ENCODE measurements at places on chromosomes 12 and 14.

- DNase-seq, result no peak
Measured at GRCh38 chr12:14937689-14938088, 648 bp downstream of the ERP27 start.

DNA sequence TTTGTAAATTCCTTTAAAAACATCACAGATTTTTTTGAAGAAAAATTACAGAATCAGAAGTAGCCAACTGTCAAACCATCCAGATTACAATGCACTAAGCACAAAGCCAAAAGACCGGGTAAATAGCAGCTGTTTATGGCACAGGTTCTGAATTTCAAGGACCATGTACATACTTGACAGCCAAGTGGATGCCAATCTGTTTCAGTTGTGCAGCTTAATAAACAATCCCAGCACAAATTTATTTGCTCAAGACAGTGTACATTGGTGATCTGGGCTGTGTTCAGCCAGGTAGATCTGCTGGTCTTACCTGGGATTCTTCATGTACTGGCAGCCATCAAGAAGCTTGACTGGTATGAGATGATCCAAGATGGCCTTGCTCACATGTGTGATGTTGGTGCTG, 229.8 kb upstream of the FLRT2 start:
- no peak for DNase-seq

- no peak for DNase-seq
Measured at GRCh38 chr14:32417956-32418552, 89.0 kb downstream of the AKAP6 start.

DNA sequence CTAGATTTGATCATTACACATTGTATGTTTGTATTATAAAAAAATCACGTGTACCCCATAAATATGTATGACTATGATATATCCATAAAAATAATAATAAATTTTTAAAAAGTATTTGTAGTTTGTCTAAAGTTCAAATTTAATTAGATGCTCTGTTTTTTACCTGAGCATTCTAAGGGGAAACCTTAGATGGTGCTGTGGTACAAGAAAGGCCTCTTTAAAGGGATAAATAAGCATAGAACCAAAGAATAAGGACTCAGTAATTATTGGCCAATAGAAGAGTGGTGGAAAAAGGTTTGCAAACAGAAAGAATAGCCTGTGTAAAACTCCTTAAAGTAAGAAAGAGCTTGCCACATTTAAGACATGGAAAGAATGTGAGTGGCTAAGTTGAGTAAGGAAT, 580.1 kb upstream of the SEL1L start:
- no peak for DNase-seq

DNA sequence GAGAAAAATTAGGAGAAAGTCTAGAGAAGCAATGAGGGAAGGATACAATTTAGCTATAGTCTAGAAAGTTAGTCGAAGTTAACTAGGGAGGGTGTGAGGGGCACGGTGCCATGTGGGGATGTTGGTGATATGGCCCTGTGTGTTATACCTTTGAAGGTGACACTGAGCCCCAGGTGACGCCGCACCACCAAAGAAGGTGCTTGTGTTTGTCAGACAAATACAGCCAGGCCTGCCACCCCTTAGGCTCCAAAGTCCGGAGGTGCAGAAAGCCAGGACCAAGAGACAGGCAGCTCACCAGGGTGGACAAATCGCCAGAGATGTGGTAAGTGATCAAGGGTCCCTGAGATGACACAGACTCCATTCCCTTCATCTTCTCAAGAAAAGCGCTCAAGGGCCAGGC, 1.1 kb downstream of the C1S start:
- no peak for DNase-seq

DNA sequence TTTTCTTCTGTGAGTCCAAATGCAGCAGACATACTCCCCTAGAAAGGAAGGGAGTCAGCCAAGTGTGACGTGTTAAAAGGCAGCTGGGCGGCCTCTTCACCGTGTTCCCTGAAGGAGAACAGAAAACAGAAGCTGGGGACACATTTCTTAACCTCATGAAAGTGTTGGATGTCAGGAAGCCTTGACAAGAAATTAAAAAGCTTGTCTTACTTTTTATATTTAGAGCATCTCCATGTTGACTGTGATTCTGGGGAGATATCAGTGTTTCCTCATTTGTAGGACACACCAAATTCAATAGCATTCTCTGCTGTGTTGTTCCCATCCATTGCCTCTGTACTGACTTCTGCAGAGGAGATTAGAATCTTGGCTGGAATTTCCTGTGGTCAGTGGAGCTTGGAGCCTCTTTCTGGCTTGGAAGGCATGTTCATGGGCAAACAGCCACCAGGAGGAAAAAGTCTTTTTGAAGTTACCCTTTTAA, 93.7 kb downstream of the RMST start:
- DNase-seq, result no peak

- DNase-seq, result no peak
Measured at GRCh38 chr14:23361320-23361719, 3.7 kb downstream of the EFS start.

DNA sequence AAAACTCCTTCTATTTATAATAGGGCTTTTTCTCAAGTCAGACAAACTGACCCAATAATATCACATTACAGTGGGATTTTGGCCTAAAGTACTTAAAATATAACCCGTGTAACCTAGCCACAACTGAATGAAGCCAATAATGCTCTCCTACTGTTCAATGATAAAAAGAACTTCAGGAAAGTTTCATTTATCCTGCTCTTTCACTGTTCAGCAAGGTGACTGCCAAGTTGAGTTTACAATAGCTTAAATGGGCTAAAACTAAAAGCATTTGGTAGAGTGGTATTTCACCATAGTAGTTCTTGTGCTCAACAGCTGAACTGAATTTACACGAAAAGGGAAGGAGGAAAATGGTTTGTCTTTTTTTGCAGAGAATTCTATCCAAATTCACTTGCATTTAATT, 49.8 kb downstream of the CNTN1 start:
- no peak for DNase-seq
